ENCODE measurements at places on chromosomes 3 and 15.

- no peak for DNase-seq
Measured at GRCh38 chr3:13574083-13574797, 25.3 kb downstream of the FBLN2 start.

DNA sequence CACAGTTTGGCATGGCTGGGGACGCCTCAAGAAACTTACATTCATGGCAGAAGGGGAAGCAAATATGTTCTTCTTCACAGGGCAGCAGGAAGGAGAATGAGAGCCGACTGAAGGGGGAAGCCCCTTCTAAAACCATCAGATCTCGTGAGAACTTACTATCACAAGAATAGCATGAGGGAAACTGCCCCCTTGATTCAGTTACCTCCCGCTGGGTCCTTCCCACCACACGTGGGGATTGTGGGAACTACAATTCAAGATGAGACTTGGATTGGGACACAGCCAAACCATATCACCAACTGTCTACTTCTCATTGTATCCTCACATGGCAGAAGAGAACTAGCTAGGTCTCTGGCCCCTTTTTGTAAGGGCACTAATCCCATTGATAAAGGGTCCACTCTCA lies 30.5 kb downstream of the CCDC32 start:
- no peak for DNase-seq

DNA sequence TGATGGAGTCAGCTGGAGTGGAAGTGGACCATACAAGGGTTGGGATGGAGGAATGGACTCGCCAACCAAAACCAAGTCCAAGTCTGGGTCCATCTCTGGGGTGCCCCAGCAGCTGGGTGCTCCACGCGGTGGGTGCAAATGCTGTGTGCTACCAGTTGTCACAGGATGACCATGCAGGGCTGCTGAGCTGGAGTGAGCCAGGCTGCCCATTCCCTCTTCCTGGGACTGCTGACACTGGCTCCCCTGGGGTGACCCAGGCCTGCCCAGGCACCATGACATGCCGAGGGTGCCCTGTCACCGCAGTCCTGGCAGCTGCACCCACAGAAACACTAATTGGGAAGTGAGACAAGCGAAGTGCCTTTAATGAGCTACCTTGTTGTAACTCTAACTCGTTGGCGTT lies 140.2 kb downstream of the TPRA1 start:
- no peak for DNase-seq

- DNase-seq, result no peak
Measured at GRCh38 chr3:11844891-11845290, 1.8 kb downstream of the TAMM41 start.

DNA sequence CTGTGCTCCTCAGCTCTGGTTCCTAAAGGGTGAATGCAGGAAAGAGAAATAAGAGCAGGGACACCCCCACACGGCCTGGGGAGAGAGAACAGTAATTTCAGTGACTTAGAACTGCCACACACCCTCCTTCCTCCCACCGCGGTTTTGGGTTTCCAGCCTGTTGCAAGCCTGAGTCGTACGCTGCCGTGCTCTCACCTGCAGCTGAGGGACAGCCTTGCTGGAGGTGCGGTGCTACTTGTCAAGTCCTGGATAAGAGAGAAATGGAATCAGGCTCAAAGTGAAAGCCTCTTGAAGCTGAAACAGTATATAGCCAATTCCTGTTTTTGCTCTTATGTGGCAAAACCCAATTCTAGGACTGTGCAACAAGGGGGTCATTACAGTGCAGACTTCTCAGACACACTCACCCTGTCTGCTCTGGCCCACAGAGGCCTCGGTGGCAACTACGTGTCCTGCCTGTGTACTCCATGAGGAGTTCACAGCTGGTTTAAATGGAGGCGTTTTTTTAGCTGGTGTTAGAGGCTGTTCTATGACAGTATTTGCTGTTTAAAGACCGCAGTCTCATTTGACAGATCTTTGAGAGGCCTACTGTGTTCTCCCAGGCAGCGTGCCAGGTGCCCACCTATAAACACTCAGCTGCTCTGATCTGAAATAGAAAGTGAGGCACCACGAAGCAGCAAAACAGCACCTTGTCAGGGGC lies 42.9 kb downstream of the TBC1D2B start:
- peak; percentile 77 for DNase-seq

DNA sequence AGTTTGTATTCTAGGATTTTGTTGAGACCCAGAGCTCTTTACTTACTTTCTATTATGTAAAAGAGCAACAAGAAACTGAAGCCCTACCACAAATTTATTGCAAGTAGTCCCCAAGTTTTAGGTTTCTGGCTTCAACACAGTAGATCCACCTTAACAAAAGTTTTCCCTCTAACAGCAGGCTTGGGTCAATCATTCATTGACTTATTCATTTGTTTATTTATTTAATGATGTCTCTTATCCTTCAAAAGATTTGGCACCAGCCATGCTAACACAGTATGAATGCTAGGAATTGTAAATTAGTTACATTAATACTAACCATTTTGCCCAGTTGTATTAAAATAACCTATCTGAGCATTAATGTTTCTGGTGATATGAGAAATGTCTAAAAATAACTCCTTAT lies 88.6 kb downstream of the IQCH start:
- DNase-seq, result no peak

DNA sequence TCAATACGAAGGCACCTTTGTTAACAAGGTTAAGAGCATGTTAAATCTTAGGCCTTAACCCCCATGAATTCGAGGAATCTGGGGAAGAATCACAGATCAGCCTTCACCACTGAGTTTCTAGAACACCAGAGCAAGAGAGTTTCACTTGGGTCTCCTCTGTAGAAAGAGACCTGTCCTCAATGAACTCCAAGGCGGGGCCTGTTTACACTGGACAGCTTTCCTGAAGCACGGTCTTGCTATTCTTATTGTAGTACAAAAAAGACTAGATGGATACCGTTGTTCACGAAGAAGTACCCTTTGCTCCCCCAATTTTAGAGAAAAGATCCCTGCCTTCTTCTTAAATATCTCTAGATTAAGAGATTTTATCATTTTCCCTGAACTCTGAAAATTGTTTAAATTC lies 64.9 kb downstream of the USF3 start:
- no peak for DNase-seq

GRCh38 chr15:47997195-47998080 lies 123.4 kb upstream of the SLC24A5 start:
- DNase-seq, result no peak

DNA sequence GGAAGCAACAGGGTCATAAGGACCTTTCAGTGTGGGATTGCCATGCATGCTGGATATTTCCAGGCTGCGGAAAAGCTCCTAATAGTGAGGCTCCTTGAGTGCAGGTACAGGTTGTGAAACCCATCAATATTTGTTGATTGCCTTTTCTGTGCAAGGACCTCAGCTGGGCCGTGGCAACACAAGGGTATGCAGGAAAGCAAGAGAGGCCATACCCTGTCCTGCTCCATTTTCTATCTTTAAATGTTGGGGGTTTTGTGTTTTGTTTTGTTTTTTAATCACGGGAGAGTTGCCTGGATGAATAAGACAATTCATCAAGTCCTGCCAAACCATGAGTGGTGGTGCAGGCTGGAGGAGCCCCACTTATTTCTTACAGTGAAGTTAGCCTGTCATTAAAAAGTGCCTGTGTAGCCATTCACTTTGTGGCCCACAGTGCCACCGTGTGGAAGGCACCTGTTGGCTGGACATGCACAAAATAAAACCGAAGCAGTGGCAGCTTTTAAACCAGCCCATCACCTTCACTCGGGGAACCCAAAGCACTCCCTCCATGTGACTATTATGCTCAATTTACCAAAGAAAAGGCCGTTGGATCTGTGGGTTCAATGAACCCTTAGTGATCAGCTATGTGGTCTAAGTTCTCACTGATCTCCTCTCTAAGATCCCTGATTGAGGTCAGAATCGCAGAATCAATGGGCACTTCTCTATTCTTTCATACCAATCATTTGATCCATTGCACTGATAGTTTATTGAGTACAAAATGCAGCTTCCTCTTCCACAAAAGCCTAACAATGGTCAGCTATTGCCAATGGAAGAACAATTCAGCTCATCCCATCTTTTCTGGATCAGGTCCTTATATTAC lies 42.2 kb downstream of the CLDN18 start:
- no peak for DNase-seq

GRCh38 chr3:169148448-169149348 lies 514.8 kb downstream of the MECOM start:
- no peak for DNase-seq

DNA sequence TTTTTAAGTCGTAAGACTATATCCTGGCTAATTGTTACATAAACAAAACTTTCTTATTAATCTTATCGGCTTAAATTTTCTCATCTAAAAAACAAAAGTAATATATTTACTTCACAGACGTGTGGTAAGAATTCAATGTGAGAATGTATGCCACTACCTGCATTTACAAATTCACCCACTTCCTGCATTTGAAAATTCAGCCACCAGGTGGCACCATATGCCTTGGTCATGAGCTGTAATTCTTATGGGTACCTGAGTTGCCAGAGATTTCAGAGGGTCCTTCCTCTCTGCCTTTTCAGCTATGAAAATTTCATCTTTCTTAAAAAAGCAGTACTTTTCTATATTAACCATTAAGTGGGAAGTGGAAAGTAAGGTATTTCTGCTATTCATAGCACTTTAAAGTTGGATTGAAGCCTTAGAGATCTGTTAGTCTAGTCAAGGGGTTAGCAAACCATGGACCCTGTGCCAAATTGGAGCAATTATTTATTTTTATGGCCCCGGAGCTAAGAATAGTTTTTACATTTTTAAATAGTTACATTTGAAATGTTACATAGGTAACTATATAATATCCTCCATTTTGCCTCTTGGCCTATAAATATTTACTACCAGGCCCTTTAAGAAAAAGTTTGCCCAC lies 127.8 kb downstream of the HCN4 start:
- peak; percentile 49 for DNase-seq

- no peak for DNase-seq
Measured at GRCh38 chr15:68488966-68489365, 57.0 kb upstream of the ITGA11 start.

DNA sequence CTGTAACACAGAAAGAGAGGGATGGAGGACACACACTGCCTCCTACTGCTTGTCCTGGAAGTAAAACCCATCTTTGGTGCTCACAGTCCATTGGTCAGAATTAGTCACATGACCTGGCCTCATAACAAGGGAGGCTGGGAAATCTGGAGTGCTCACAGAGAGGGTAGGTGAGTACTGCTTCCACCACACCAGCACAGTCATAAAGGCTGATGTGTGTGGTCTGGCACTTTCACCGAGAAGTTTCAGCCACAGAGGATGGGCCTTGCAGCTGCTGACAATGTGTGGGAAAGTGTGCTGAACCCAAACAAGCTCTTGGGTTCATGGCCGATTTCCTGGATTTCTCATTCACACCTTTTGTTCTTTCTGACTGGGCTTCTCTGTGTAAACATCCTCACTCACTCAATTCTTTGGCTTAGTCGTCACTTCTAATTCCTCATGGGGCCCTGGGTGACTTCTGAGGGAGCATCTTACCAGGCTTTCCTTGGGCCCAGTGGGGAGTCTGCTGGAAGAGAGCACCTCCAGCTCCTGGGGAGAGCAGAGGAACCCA lies 100.7 kb downstream of the ASB7 start:
- DNase-seq, result no peak

DNA sequence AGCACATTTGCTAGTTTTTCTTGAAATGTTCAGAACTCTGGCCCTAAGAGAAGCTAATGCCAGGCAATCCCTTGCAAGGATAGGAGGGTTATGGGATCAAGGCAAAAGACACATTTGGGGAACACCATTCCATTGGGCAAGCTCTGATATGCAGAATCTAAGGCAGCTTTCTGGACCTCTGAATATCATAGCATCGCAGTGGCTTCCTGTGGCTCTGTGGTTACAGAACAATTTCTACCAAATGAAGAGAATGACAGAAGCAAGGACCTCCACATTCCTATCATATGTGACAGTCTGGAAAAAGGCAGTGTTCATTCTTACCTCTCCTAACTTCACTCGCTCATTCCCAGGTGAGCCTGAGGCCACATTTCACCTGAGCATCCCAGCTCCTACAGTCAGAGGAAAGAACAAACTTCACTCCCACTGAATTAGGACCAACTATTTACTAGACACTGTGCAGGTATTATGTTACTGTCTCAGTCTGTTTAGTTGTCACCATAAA lies 836.1 kb upstream of the CFAP20DC start:
- DNase-seq, result no peak

- no peak for DNase-seq
Measured at GRCh38 chr3:153749070-153749610, 372.1 kb upstream of the ARHGEF26 start.

DNA sequence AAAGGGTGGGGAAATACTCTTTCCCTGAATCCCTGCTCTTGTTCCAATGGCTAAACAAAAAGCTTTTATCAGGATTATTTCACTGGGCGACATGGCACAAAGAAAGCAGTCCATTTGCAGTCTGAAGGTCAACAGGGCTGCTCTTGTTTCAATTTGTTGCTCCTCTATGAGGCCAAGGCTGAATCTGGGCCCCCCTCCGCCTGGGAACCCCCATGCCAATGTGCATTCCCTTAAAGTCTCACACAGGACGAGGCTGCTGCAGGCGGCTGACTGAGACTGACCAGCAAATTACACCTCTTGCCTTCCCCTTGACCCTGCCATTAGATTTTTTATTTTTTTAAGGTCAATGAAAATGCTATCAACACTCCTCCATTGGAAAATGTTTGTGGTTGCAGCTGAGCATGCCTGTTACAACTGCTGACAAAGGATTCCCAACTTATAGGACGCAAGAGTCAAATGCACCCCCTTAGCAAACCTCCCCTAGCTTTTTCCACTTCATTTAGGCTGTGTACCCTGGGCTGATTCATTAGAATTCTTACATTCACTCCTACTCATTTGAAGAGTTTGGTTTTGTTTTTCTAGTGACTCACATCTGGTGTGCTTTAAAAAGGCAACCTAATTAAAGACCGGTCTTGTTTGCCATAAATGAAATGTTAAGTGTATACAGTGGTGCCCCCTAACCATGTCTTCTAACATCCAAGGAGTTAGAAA lies 60.8 kb upstream of the ARHGEF3 start:
- DNase-seq, result peak; percentile 37

- no peak for DNase-seq
Measured at GRCh38 chr15:27222479-27222878, 251.5 kb downstream of the GABRG3 start.

- DNase-seq, result no peak
Measured at GRCh38 chr3:119783883-119784282, 2.0 kb downstream of the NR1I2 start.

DNA sequence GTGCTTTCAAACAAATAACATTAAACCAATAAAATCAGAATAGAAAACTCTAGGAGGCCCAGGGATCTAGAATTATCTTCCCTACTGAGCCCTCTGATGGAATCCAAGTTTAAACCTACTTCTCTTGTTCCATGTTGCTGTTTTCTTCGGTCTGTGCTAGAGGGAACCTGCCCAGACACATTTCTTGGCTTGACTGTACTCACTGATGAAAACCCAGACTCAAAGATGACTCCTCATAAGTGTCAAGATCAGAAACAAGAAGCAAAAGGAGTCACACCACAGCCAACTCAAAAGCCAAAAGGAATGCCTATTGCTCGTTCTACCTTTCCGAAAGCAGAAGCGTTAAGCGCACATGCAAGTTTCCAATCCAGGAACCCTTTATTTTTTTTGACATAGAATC lies 31.6 kb downstream of the SCAP start:
- no peak for DNase-seq

GRCh38 chr3:147371140-147371539 lies 35.2 kb downstream of the ZIC4 start:
- DNase-seq, result no peak
